Activated T-cell treated with anti-CD3 and anti-CD28 coated beads for 48 hours (primary cell): ENCODE measurements at places on chromosomes 16 and 17.

GRCh38 chr16:72836985-72837384 is 210.9 kb downstream of the ZFHX3 start:
- DNase-seq: no peak

DNA sequence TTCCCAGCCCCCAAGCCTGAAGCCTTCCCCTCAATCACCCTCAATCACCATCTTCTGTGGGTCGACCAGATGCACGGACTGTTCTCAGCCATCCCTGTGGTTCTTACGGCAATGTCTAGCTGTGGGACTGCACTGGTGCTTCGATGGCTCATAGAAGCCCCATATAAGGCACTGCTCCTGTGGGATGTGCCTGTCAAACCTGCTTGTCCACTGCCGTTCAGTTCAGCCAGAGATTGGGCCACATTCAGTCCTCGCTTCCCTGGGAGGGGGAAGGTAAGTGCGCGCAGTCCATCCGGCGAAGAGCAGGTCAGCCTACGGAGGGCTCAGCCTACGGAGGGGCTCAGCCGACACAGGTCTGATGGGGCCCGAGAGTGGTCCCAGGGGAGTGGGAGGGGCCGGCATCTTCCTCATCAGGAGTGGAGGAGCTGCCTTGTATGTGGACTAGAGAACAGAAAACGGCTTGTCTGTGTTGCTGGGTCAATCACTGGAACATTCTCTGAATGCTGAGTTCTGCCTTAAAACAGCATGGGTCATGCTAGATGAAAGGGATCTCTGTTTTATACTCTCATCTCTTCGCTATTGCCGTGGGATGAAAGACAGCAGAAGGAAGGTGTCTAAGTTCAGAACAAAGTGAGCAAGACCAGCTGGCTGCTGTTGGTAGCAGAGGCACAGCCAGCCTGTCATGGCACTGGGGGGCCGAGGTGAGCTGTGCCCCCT is at the start of gene CARD14:
Gene CARD14, plus strand, starts transcription at position 247 of the 717 bp plus-strand sequence. CDS start 11,409 bp downstream, outside the sequence.
- no peak for DNase-seq

DNA sequence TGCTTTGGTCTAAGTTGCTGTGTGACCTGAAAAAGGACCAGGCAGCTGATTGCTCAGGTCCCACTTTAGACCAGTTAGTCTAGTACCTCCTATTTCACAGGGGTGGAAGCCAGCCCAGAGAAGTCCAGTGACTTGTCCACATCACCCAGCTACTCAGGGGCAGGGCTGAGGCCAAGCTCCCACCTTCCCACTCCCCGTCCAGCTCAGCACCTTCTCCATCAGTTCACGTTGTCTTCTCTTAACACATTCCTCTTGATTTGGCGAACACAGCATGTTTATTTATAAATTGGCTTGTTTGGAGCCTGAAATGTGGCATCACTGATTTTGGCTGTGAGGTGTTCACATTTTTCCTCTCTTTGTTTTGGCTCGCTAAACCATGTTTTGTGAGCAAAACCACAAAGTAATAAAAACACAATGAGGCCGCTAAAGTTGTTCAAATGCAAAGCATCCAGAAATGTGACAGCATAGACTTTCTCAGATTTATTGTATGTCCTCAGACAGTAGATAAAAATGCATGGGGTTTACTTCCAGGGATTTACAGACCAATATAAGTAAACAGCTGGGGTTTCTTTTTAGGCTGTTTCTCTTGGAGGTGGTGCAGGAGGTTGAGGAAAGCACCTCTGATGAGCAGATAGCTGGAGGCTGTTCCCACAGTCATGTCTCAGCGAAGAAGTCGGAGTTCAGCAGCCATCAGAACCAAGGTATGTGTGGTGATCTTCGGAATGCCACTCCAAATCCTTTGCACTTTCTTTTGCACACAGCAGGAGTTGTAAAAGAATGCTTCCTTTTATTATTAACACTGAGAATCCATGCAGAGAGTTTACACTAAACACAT is 88.4 kb downstream of the PLXDC1 start:
- DNase-seq: no peak

- no peak for DNase-seq
Measured at GRCh38 chr16:85945424-85945751, 46.4 kb downstream of the IRF8 start.

DNA sequence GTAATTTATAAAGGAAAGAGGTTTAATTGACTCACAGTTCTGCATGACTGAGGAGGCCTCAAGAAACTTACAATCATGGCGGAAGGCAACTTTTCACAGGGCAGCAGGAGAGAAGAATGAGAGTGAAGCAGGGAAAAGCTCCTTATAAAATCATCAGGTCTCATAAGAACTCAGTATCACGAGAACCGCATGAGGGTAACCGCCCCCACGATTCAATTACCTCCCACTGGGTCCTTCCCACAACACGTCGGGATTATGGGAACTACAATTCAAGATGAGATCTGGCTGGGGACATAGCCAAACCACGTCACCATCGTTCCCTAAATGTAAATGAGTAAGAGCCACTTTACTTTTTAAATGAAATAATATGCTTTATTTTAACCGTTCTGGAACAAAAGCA is 89.9 kb upstream of the NACA2 start:
- no peak for DNase-seq

DNA sequence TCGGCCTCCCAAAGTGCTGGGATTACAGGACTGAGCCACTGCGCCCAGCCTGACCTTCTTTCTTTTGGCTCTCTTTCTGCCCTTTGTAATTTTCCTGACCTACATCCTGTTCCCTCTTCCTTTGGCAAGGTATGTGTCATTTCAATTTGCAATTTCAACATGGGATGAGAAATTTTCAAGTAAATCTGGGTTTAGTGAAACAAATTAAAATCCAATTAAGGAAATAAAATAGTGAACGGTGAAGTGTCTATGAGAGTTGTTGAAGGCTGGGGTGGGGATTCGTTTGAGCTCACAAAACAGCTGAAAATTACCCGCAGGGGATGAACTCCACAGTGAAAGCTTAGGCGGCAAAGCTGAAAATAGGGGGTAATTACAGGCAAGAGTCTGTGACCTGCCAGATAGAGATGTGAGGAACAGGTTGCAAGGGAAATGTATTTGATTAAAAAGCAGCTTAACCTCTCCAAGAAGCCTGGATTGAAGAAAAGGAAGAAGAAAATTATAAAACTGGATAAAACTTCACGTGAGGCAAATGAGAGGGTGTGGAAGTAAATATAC is 277.7 kb downstream of the UTP18 start:
- no peak for DNase-seq

DNA sequence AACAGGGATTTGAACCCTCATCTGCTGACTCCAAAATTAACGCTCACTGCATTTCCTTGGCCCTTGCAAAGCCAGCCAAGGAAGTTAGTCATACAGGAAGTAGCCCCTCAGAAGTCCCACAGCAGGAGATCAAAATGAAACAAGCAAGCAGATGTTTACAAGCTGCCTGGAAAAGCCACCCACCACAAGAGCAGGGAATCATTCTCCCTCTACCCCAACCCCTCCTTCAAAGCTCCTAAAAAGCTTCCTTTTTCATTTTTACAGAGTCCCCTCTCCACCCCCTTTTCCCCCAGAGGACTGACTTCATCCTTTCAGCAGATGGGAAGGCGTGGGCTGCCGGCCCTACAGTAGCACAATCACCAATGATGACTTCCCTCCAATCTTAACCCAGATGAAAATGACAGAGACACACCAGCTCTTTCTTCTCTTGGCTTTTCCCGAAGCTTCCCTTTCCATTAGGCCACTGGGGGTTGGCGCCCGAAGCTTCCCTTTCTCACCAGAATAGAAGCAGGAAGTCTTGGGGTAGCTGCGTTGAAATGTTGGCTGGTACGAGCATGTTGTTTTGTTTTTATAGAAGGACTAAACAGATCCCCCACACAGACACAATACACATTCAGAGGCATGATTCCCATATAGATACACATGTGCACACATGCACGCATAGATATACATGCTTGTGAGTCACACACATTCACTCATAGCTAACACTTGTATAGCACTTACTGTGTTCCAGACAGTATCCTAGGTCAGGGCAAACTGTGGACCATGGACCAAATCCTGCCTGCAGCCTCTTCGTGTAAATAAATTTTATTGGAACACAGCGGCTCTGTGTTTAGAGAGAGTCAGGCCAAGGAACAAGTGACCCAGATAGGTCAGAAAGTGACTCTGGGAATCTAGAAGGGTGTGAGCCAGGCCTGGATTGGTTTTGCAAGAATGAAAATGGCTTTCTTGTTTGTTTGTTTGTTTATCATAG is 17.4 kb downstream of the ITPRIPL2 start:
- DNase-seq: no peak

- DNase-seq: no peak
Measured at GRCh38 chr17:73323409-73324159, 11.8 kb upstream of the CDC42EP4 start.

DNA sequence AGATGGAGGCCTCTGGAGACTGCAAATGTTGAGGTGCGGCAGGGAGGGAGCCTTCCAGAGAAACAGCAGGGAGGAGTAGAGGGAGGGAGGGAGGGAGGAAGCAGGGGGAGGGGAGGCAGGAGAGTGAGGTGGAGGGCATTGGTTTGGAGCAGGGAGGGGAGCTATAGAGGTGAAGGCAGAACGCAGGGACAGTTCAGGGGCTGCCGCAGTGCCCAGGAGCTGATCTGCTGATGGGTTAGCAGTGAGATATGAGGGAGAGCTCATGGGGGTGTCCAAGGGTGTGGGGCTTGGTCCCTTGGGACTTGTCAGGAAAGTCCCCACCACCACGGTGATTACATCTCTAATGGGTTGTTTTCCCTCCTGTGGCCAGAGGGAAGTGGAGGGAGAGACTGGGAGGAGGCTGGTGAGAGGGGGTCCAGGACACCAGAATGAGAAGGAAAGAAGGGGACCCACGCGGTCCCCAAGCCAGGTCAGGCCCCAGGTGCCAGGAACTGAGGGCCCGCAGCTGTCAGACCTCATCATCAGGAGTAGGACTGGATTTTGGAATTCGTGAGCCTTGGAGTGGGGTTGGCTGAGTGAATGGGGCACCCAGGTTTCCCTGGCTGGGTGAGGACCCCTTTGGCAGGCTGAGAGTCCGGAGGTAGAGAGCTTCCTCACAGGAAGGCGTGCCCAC is 11.2 kb downstream of the CA4 start:
- no peak for DNase-seq

- no peak for DNase-seq
Measured at GRCh38 chr17:47678196-47678595, 15.8 kb upstream of the TBKBP1 start.

- no peak for DNase-seq
Measured at GRCh38 chr17:74840989-74841666, 18.6 kb downstream of the GRIN2C start.

- DNase-seq: no peak
Measured at GRCh38 chr16:49492896-49493626, 119.5 kb downstream of the C16orf78 start.

DNA sequence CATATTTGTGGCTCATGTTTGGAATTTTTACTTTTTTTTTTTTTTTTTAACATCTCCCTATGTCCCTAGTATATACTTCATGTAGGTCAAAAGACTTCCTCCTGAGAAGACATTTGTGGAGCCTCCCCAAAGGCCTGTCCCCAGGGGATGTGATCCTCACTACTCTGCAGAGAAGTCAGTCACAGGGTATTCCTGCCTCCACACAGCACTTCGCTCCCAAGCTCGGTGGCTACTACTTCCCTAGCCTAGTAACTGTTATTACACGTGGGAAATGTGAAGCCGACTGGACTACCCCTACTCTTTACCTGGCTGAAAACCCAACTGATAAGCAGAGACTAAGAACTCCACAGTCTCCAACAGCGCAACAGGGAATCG is 116.8 kb downstream of the HIC1 start:
- no peak for DNase-seq

- no peak for DNase-seq
Measured at GRCh38 chr17:42522263-42522790, 13.7 kb upstream of the NAGLU start.

DNA sequence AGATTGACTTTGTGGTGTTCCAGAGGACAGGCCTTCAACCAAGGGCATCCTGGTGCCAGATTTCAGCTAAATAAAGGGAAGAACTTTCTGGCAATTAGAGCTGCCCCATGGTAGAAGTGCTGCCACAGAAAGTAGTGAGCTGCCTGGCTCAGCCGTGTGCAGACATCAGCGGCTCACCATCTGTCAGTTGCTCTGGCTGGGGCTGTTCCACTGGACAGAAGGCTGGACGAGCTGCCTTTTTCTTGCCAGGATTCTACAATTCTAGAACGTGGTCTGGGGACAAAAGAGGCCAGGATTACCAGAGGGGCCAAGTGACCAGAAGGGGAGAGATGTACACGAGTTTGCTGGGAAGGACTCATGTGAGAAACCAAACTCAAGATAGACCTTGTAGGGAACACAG is 107.0 kb upstream of the RPL38 start:
- no peak for DNase-seq

GRCh38 chr16:85445064-85445778 is 167.9 kb upstream of the GSE1 start:
- DNase-seq: no peak

DNA sequence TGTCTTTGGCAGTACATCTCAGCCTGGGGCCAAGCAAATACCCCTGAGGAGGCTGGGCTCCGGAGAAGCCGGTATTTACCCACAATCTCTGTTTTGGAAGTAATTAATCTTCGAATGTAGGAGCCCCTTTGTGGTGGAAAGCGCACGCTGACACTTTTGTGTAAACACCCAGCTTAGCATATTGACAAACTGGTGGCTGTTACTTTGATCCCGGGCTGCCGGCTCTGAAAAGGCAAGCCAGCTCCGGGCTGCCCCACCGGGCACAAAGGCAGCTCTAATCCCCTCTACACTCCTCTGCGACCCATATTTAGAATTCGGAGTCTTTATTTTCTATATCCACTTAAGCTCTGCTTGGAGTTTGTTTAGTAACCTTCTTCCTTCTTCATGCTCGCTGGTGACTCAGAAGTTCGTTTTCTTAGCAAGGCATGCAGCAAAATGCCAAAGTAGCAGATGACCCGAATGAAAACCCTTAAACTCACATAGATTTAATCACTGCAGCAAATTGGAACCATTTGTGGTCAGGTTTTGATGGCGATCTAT is 144.0 kb upstream of the IRX3 start:
- no peak for DNase-seq

DNA sequence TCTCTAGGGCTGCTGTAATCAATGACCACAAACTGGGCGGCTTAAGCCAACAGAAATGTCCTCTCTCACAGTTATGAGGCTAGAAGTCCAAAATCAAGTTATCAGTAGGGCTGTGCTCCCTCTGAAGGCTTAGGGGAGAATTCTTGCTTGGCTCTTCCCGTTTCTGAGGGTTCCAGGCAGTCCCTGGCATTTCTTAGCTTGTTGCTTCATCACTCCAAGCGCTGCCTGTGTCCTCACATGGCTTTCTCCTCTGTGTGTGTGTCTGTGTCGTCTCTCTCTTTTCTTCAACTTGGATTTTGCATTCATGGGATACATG is 13.7 kb upstream of the CDC42EP4 start:
- no peak for DNase-seq

DNA sequence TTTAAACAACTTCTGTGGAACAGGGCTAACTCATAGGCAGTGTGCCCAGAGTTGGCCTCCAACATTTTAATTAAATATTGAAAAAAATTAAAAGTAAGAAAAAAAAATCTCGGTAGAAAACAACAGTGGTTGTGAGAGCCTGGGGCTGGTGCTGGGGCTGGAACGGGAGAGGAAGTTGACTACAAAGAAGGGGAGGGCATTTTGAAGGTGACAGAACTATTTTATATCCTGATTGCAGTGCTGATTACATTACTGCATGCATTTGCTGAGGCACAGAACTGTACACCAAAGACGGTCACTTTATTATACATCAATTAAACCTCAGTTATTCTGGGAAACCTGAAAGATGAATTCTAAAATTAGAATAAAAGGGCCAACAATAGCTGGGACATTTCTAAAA is 142.5 kb downstream of the PARN start:
- no peak for DNase-seq

- no peak for DNase-seq
Measured at GRCh38 chr17:54968988-54969332, 395 bp downstream of the STXBP4 start.
